ENCODE measurements at places on chromosomes 6 and 20. TPM values are rescaled to one million over a fixed set of nuclear protein-coding genes. Genes with fewer than 3 reads are reported as not detected.

CHRNA4 gene
- polyA plus RNA-seq, result 6.4 TPM

TPX2 gene
- 3.6 TPM for polyA plus RNA-seq

TENT5A gene
- polyA plus RNA-seq, result 4.0 TPM

SLC22A1 gene
- polyA plus RNA-seq, result 1,107 TPM

CRIP3 gene
- 9.5 TPM for polyA plus RNA-seq

GRCh38 chr6:149031859-149032598 is 285.2 kb downstream of the UST start:
- DNase-seq, result no peak

- no peak for DNase-seq
Measured at GRCh38 chr6:165769884-165770283, 106.8 kb upstream of the PDE10A start.

GRCh38 chr20:37525810-37526209 is 1.9 kb downstream of the BLCAP start:
- no peak for DNase-seq

DNA sequence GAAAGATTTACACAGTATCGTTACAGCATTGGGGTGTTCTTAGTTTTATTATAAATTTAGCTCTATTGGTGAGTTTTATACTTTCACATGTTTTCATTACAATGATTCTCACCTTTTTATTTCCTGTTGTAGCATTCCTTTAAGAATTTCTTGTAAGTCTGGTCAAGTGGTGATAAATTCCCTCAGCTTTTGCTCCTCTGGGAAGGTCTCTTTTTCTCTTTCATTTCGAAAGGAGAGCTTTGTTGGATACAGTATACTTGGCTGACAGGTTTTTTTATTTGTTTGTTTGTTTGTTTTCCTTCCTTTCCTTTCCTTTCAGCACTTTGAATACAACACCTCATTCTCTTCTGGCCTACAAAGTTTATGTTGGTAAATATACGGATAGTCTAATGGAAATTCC is 249.7 kb upstream of the RUNX2 start:
- DNase-seq, result no peak

DNA sequence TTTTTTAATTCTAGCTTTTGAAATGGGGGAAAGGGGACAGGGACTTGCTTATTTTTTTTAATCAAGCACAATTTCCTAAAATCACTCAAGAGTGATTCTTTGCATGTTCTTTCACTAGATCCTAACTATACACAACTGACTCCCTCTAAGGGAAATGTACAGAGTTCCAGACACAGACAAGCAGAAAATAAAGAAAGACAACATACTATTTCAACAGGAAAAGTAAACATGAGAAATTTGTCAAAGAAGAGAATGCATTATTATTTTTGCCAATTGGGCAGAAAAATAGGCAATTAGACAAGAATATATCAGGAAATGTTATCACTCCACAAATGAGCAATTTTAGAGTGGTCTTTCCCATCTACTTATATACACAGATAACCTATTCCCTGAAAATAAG is 128.2 kb downstream of the RNGTT start:
- no peak for DNase-seq

DNA sequence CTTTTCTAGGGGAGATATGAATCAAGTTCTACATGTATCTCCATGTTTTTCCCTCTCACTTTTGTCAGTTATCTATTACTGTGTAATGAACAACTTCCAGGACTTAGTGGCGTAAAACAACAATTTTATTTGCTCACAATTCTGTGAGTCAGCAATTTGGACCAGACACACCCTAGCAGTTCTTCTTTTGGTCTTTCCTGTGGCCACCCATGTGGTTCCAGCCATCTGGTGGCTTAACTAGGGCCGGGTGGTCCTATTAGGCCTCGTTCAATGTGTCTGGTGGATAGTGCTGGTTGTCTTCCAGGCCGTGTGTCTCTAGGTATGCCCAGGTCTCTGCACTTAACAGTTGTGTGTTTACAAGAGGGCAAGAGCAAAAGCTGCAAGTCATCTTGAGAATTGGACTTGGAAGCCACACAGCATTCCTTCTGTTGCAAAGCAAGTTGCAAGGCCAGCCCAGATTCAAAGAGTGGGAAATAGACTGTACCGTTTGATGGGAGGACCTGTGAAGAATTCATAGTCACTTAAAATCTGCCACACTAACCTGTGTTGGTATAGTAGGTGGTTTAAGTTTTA is 20.8 kb upstream of the SLC35D3 start:
- DNase-seq, result no peak

DNA sequence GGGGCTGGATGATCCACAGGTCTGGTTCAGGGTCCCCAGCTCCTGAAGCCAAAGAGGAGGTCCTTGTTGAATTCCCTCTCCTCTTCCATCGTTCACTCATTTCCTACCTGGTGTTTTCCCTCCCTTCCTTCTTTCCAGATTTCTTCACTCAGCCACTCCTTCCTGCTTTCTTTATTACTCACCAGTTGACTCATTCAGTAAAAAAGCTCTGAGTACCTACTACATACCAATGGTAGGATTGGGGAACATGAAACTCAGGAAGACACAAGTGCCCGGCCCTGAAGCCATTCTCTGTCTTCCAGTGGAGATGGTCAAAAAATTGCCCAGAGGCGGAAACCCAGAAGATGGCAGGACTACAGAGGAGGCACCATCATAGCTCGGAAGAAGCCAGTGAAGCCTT is 11.9 kb upstream of the NSFL1C start:
- DNase-seq, result no peak

GRCh38 chr6:6328451-6328850 is 8.0 kb upstream of the F13A1 start:
- no peak for DNase-seq

- DNase-seq, result no peak
Measured at GRCh38 chr6:168636147-168637004, 195.4 kb downstream of the SMOC2 start.

GRCh38 chr6:115972679-115973078 is 88.0 kb downstream of the FRK start:
- DNase-seq, result no peak

GRCh38 chr6:5764401-5764955 is 242.2 kb downstream of the NRN1 start:
- no peak for DNase-seq

- no peak for DNase-seq
Measured at GRCh38 chr6:37582306-37582705, 82.6 kb upstream of the CCDC167 start.

- DNase-seq, result no peak
Measured at GRCh38 chr6:152399399-152399798, 237.8 kb downstream of the SYNE1 start.

DNA sequence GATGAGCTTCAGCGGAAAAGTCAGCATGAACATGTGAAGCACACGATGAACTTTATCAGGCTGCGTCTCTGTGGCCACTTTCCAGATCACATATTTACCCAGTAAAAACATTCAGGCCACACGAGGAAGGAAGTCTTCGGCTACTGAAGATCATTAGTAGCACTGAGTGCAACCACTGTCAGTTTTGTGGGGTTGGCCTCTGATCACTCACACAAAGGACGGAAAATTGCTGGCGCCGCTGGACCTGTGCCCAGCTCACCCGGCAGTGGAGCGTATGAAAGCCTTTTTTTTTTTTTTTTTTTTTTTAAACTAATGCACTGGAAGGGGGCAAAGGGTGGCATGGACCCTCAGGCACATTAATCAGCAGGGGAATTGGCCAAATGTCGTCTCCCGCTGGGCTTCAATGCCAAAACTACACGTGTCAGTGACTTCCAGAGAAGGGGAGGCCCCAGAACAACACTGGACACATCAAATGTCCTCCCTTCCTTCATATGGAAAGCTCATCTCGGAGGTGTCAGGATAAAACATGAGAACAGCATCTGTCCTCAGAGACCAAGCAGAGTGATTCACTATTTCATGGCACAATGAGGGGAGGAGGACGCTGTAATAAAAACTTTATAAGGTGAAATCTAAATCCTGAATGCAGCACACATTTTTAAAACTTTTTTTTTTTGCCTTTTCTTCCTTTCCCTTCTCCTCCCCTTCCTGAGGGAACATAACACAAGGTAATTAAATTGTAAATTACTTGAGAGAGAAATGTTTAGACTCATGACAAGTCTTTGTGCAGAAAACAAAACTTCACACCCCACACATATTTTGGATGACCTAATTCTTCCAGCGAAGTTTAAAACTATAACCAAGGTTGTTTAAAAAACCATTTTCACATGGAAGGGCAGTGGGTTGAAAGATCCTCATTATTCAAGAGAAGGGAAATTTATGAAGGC is 223.4 kb downstream of the FOXC1 start:
- DNase-seq, result peak; percentile 55

DNA sequence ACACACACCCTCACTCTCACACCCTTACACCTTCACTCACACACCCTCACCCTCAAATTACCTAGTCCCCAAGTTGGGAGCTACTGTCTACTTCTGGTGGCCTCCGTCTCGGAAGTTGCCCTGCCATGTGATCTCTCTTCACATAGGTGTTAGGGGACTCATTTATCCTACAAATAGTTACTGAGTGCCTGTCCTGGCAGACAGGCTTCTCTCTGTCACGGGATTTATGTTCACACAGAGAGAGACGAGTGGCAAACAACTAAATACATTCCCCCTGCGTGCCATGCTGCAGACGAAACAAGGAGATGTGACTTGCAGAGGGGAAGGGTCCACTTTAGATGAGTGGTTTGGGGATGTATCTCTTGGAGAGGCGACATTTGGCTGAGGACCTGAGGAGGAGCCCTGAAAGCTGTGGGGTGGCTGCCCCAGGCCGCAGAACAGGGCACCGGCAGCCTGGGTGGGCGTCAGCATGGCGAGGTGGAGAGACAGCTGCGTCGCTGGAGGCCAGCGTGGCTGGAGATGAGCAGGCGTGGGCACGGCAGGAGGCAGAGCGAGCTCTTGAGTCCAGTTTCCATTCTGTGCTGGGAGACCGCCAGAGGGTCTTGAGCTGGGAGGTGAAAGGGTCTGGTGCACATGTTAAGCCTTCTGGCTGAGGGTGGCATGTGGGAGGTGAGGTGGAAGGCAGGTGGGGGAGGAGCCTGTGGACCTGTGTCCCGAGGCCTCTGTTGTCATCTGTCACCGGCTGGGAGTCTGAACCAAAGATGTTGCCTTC is 17.2 kb downstream of the DYNLT1 start:
- no peak for DNase-seq

GRCh38 chr6:24403501-24403824 is 727 bp downstream of the MRS2 start:
- no peak for DNase-seq
